PC-9 (cell line): ENCODE measurements at places on chromosomes 2 and 18. TPM values are rescaled to one million over a fixed set of nuclear protein-coding genes. Genes with fewer than 3 reads are reported as not detected.

TNFAIP6 gene
- not detected in 2 replicates for total RNA-seq

TGFA gene
- 27.7 and 36.4 TPM in 2 replicates for total RNA-seq

DNA sequence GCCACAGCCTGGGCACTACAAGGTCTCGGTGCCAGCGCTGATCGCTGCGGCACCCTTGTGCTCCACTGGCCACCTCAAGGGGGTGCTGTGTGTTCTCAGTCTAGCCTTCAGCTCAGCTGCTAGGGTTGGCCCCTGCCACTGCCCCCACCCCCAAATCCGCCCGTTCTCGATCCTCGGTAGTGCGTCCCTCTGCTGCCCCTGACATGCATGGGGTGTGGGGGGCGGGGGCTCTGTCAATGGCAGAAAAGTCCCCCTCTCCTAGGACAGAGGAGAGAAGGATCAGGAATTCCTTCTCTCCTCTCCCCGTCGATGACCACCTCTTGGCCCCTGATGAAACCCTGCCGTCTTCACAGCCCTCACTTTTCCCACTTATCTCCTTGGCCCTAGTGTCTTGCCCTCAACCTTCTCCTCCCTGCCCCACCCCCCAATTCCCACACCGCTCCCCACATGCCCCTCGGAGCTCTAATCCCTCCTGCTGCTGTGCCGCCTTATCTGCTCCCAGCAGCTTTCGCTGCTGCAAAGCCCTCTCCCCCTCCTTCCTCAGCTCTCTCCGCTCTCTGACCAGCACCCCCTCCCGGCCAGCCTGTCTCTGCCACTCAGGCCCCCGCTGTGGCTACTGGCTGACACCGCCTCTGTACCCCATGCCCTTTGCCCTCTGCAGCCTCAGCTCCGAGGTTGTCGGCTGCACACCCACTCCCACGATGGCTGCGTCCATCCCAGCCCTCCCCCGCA, 4.3 kb upstream of the ASIC4 start:
- no peak for DNase-seq

DNA sequence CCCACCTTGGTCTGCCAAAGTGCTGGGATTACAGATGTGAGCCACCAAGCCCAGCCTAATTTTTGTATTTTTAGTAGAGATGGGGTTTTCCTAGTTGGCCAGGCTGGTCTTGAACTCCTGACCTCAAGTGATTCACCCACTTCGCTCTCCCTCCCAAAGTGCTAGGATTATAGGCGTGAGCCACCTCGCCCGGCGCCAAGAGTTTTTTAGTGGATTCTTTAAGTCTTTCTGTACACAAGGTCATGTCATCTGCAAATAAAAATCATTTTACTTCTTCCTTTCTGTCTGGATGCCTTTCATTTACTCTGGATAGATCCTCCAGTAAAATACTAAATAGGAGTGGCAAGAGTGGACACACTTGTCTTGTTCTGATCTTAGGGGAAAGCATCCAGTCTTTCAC, 61.7 kb downstream of the KCMF1 start:
- no peak for DNase-seq

MC2R gene
- total RNA-seq, result not detected in 2 replicates

DNA sequence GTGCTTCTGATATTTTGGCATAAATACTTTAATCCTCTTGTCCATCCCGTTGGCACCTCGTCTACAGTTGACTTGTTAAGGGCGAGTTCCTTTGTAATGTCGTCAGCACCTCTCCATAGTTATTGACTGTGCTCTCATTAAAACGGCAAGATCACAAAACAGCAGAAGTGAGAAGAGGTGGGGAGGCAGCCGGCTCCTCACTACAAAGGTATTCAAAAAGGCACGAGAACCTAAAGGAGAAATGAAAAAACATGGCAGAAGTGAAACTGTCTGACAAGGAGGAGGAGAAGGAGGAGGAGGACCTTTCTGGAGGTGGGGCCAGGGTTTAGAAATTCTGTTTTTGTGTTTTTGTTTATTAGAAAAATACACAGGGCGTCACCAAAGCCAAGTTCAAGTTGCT, 235.6 kb downstream of the BCL11A start:
- DNase-seq, result no peak

PDE11A gene
- 1.1 and 1.4 TPM in 2 replicates for total RNA-seq

DNA sequence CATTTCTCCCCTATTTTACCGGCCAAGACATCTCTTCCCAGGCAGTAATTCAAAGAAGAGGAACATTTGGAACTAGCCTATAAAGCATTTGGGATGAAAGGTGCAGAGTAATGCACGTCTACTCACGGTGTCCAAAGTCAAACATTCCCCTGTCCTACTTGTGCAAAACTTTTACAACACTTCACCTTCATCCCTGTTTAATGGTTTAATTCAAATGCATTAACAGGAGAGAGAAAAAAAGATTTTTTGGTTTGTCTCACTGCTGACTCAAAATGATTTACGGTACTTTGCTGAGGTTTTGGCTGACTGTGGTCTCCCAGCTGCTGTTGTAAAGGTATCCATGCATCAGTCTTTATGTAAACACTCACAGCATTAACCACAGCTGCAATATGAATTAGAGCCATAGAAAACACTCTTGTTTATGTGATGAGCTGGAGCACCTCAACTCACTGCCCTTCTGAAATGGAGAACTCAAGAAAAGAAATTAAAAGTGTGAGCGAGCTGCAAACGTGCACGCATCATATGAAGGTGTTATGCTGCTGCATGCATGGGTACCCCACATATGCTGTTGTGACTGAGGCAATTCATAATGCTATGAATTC, 220.5 kb downstream of the PIEZO2 start:
- DNase-seq, result no peak

UCN gene
- 2.8 and 4.6 TPM in 2 replicates for total RNA-seq

HAAO gene
- 0.73 TPM in 1 of 2 replicates, not detected in the other for total RNA-seq

DNA sequence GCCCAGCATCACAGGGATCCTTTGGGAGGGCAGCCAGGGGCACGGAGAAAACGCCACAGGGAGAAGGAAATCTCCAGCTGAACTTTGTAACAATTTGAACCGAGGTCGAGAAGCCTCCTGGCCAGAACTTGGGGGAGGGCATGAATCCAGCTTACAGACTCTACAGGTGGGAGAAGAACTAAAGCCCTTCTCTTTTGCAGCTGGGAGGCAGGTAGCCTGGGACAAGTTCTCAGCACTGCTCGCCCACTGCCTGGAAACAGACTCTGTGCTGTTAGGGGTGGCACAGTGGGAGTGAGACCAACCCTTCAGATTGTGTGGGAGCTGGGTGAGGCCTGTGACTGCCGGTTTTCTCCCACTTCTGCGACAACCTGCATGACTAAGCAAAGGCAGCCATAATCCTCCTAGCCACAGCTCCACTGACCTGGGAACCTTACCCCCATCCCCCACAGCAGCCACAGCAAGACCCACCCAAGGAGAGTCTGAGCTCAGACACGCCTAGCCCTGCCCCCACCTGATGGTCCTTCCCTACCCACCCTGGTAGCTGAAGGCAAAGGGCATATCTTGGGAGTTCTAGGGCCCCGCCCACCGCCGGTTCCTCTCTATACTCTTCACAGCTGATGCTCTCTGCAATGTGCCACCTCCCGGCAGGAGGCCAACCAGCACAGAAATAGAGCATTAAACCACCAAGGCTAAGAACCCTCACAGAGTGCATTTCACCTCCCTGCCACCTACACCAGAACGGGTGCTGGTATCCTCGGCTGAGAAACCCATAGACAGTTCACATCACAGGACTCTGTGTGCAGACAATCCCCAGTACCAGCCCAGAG, 136.0 kb upstream of the SIX2 start:
- DNase-seq, result peak; percentile 25
